CD4-positive, alpha-beta T cell (primary cell): ENCODE measurements at places on chromosomes 12 and 14. TPM values are rescaled to one million over a fixed set of nuclear protein-coding genes. Genes with fewer than 3 reads are reported as not detected.

GRCh38 chr12:24200010-24200409 is 250.5 kb upstream of the SOX5 start:
- H3K27ac ChIP-seq = no peak overlapping the region
- no peak for DNase-seq
- no peaks in the 10 kb centered on the region for H3K27me3 ChIP-seq
- no peak overlapping the region for H3K4me3 ChIP-seq

DNA sequence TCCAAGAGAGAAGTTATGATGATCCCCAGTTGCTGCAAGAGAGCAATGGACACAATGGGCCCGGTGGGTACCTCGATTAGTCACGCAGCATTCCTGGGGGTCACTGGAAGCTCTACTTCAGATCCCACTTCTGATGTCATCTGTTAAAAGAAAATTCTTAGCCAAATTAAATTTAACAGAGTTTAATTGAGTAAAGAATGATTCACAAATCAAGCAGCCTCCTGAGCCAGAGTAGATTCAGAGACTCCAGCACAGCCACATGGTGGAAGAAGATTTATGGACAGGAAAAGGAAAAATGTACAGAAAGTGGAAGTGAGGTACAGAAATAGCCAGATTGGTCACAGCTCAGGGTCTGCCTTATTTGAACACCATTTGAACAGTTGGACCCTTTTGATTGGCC is 107.5 kb downstream of the SPTSSA start:
- no peak overlapping the region for H3K4me3 ChIP-seq
- DNase-seq = no peak
- no peaks in the 10 kb centered on the region for H3K36me3 ChIP-seq
- no peaks in the 10 kb centered on the region for H3K4me1 ChIP-seq

Gene UNG
- total RNA-seq = 3.3 TPM

Gene PIWIL1
- total RNA-seq = not detected

DNA sequence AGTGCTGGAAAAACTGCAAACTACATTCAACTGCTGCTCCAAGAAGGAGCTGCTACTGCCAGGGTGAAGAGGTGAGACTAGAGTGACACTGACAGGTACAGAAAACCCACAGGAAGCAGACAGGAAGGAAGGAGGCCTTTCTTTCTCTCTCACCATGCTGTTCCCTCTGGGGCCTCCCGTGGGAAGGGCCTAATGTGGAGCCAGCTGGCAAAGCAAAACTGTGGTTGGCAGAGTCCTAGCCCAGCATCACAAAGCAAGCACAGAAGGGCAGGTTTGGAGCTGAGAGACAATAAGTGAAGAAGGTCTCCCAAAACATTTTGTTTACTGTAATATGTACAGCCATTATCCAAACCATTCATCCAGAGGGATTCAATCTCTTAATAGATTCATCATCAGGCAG is 122.5 kb upstream of the MAX start:
- H3K36me3 ChIP-seq = no peaks in the 10 kb centered on the region
- no peak overlapping the region for H3K27ac ChIP-seq
- no peak overlapping the region for H3K4me3 ChIP-seq
- DNase-seq = no peak
- peaks cover 49% of the 10 kb centered on the region for H3K4me1 ChIP-seq

GRCh38 chr12:124696693-124697476 is 129.5 kb upstream of the NCOR2 start:
- DNase-seq = no peak
- no peaks in the 10 kb centered on the region for H3K27me3 ChIP-seq
- no peak overlapping the region for H3K4me3 ChIP-seq
- H3K4me1 ChIP-seq = peaks cover 15% of the 10 kb centered on the region
- no peaks in the 10 kb centered on the region for H3K36me3 ChIP-seq

Gene AKAP5
- 0.50 TPM for total RNA-seq

Gene TOMM20L
- total RNA-seq = 0.56 TPM

Gene PTGR2
- 0.70 TPM for total RNA-seq

Gene PTHLH
- total RNA-seq = not detected

- no peak overlapping the region for H3K4me3 ChIP-seq
- no peak for DNase-seq
- no peak overlapping the region for H3K27ac ChIP-seq
- H3K36me3 ChIP-seq = no peaks in the 10 kb centered on the region
Observed at GRCh38 chr14:77206877-77207389, 25.3 kb downstream of the TMEM63C start.

Gene ALDH2
- total RNA-seq = 2.1 TPM

DNA sequence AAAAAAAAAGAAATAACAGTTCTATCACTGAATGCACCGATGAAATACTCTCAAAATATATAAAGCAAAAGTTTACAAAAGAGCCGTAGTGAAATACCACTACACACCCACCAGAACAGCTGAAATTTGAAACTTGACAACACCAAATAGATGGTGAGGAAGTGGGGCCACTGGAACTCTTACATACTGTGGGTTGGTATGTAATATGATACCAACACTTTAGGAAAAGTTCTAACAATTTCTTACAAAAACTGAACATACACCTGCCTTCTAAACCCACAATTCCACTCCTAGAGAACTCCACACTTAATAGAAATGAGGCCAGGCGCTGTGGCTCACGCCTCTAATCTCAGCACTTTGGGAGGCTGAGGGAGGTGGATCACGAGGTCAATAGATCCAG is 14.1 kb downstream of the EIF5 start:
- no peak overlapping the region for H3K4me3 ChIP-seq
- no peak overlapping the region for H3K27ac ChIP-seq
- DNase-seq = no peak
- H3K27me3 ChIP-seq = no peaks in the 10 kb centered on the region
- peaks cover 20% of the 10 kb centered on the region for H3K36me3 ChIP-seq

- peaks cover 16% of the 10 kb centered on the region for H3K4me1 ChIP-seq
- no peaks in the 10 kb centered on the region for H3K27me3 ChIP-seq
- H3K36me3 ChIP-seq = no peaks in the 10 kb centered on the region
Observed at GRCh38 chr14:88128816-88129215, 123.9 kb downstream of the GPR65 start.

Gene TSPAN8
- not detected for total RNA-seq

DNA sequence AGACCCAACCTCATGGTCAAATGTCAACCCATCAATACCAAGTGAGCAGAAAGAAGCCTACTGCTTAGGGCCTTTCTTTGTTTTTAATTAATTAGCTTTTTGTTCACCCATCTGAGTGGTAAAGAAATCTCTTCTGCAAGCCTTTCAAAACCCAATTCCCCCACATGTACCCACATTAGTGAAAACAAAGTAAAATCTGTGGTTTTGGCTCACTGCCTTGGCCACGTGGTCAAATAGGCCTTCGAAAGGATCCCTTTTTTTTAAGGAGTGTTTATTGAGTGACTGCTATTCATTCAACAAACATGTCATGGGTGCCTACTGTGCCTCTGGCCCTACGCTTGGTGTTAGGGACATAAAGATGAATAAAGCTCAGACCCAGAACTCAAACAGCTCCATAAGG is 160.1 kb downstream of the NUAK1 start:
- no peak for DNase-seq
- H3K36me3 ChIP-seq = no peaks in the 10 kb centered on the region
- no peak overlapping the region for H3K4me3 ChIP-seq
- no peak overlapping the region for H3K27ac ChIP-seq
- no peaks in the 10 kb centered on the region for H3K27me3 ChIP-seq
- no peaks in the 10 kb centered on the region for H3K4me1 ChIP-seq

GRCh38 chr12:59075141-59075540 is 154.8 kb upstream of the LRIG3 start:
- DNase-seq = no peak
- H3K4me1 ChIP-seq = no peaks in the 10 kb centered on the region
- no peak overlapping the region for H3K4me3 ChIP-seq
- H3K36me3 ChIP-seq = no peaks in the 10 kb centered on the region

- no peaks in the 10 kb centered on the region for H3K27me3 ChIP-seq
- DNase-seq = no peak
- no peaks in the 10 kb centered on the region for H3K36me3 ChIP-seq
- no peak overlapping the region for H3K4me3 ChIP-seq
Observed at GRCh38 chr14:31947076-31947475, 130.0 kb upstream of the ARHGAP5 start.

DNA sequence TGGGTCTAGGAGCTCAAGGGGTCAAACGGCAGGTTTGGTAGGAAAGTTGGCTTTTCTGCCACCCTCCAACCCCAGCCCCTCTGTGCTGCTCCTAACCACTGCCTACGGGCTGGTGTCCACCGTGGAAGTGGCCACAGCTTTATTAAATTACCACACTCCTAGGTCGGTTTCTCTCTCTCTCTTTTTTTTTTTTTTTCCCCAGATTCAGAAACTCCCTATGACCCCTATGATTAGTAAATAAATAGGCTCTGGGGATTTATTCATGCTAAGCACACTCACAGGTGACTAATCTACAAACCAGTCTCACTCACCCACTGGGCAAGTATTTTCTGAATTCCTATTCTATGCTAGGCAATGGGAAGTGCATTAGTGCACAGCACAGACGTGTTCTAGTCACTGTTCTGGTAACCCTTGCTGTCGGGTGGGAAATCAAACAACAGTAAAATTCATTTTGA is 8.7 kb upstream of the DDX47 start:
- peak overlapping the region; percentile 1 for H3K27ac ChIP-seq
- peaks cover 51% of the 10 kb centered on the region for H3K4me1 ChIP-seq
- H3K4me3 ChIP-seq = no peak overlapping the region

DNA sequence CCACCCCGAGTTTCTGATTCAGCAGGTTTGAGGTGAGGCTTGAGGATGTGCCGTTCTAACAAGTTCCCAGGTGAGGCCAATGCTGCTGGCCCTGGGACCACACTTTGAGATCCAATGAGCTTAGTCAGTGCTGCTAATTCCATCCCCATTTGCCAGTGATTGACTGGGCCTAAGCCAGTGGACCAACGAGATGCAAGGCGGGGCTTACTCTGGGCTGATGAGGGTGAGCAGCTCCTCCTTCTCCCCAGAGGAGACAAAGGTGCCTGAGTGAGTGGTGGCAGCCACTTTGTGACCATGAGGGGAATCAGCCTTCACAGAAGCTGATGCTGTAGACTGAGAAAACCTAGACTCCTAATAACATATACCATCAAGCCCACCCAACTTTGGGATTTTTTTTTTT is 23.1 kb upstream of the HNF1A start:
- H3K27ac ChIP-seq = no peak overlapping the region
- no peak for DNase-seq
- peaks cover 14% of the 10 kb centered on the region for H3K4me1 ChIP-seq
- no peaks in the 10 kb centered on the region for H3K27me3 ChIP-seq

- no peaks in the 10 kb centered on the region for H3K4me1 ChIP-seq
- DNase-seq = no peak
- H3K27ac ChIP-seq = no peak overlapping the region
- H3K4me3 ChIP-seq = no peak overlapping the region
- H3K36me3 ChIP-seq = no peaks in the 10 kb centered on the region
- H3K27me3 ChIP-seq = no peaks in the 10 kb centered on the region
Observed at GRCh38 chr14:76396714-76397187, 20.8 kb downstream of the ESRRB start.

Gene RITA1
- total RNA-seq = 3.3 TPM

DNA sequence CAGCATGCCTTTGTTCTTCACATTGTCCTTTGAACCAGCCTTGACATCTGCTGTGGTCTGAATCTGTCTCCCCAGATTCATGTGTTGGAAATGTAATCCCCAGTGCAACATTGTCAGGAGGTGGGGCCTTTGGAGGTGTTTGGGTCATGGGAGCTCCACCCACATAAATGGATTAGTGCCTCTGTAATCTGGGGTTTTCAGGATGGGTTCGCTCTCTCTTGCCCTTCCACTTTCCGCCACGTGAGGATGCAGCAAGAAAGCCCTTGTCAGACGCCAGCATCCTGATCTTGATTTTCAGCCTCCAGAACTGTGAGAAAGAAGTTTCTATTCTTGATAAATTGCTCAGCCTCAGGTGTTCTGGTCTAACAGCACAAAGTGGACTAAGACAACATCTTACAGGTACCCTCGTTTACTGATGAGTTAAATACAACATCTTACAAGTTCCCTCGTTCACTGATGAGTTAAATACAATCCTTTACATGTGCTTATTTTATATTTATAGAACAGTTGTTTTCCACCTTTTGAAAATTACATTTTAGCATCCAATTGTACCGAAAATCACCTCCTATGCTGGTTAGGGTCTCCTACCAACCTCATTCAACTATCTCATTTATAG is 54.4 kb upstream of the RIMBP2 start:
- no peak overlapping the region for H3K4me3 ChIP-seq
- DNase-seq = no peak
- H3K4me1 ChIP-seq = peaks cover 1% of the 10 kb centered on the region

Gene LUM
- total RNA-seq = not detected
